ENCODE measurements at places on chromosomes 3 and 15.

DNA sequence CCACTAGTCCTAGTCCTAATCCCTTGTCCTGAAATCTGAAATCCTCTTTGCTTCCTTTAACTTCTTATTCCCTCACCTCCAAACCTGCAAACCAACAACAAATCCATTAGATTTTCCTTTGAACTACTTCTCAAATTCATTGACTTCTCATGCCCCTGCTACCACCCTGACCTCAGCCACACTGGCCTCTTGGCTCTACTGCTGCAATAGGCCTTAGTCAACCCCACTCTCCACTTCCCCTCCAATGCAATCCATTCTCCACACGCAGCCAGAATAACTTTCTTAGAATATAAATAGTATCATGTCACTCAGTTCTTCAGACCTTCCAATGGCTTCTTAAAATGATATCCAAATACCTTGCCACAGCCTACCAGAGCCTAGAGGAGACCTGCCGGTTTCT lies 131.1 kb upstream of the GADL1 start:
- no peak for DNase-seq

DNA sequence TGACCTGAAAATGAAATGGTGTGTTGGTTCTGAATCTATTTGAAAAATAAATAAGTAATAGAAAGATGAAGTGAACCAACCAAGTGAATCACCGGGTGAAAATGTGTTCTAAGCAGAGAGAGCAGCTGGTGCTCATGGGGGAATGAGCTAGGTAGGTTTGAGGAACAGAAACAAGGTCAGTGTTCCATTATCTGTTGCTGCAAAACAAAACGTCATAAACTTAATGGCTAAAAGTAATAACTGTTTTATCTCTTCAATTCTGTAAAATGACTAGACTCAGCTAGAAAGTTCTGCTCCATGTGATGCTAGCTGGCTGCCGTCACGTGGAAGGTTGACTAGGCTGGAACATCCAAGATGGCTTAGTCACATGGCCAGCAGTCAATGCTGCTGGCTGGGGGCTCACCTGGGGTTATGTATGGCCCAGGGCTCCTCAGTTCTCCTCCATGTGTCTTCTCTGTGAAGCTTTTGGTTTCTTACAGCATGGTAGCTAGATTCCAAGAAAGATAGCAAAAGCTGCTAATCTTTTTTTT lies 13.3 kb upstream of the SH3BP5 start:
- DNase-seq, result no peak

DNA sequence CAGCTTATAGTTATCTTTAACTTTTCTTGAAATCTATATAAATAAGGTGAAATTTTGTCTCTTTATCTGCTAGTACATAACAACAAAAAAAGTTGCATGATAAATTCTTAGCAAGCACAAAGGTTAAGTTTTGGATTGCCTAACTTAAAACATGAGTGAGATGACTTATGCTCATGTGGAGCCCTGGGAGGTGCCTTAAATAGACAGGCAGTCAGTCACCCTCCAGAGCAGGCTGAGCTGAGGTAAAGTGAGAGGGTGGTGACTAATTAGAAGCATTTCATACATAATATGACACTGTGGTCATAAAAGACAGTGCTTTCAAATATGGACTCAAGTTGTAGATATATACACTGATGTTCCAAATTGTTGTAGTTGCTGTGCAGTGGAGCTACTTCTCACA lies 14.6 kb upstream of the MME start:
- DNase-seq, result no peak

DNA sequence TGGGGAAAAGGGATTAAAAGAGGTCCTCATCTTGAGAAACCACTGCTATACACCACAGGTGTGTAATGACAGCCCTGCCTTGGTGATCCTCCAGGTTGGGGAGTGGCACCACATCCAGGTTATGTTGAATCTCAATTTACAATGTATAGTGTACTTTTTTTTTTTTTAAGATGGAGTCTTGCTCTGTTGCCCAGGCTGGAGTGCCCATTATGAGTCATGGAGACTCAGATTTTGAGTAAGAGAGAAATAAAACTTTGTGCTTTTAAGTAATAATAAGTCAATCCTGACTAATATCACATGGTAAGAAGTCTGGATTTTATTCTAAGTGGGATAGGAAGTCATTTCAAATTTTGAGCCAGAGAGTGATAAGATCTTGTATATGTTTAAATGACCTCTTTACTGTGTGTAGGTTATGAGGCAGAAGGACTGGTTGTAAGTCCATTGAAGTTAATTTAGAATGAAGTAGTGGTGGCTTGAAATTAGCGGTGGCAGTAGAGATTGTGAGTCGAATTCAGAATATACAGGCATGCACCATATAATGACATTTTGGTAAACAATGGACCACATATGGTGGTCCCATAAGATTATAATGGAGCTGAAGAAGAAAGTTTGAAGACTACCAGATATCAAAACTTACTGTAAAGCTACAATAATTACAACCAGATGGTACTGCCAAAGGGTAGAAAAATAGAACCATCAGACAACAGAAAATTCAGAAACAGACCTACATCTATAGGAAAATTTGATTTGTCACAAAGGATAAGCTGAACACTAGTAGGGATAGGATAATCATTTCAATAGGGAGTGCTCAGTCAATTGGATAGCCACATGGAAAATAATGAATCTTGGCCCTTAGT lies 20.7 kb downstream of the POPDC2 start:
- no peak for DNase-seq

GRCh38 chr15:71212146-71212545 lies 96.9 kb downstream of the THSD4 start:
- DNase-seq, result no peak

- DNase-seq, result no peak
These were observed 6.4 kb downstream of the TMEM207 start for GRCh38 chr3:190443257-190443656.

GRCh38 chr3:43288366-43288765 lies 2.0 kb downstream of the SNRK start:
- no peak for DNase-seq

- DNase-seq, result no peak
These were observed 9.2 kb upstream of the MST1R start for GRCh38 chr3:49912881-49913281.
